ENCODE measurements at places on chromosomes 12 and 14.

DNA sequence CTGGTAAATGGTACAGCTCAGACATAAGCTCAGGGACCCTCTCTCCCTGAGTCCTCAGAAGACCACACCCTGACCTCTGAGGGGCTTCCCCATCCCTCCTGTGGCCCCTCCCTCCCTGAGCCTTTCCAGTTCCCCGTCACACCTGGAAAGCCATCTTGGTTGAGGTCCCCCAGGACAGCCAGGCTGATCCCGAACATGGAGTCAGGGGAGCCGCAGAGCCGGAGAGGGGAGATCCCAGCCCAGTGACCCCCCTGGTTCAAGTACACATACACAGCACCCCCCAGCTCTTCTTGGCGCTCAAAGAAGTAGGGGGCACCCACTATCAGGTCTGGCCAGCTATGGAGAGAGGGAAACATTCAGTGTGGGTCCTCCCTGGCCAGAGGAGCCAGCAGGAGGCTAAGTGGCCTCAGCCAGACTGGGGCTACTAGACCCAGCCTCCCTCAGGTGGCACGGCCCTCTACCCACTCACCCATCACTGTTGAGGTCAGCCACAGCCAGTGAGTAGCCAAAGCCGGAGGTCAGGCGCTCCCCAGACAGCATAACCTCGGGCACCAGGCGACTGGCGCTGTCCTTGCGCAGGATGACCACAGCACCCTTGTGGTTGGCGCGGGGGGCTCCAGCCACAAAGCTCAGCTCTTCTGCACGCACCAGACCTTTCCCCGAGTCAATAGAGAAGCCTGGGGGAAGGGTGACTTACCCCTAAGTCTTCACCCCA is 9.3 kb downstream of the ITGA7 start:
- no peak for DNase-seq

GRCh38 chr14:61253064-61253738 is 27.9 kb downstream of the TMEM30B start:
- no peak for DNase-seq

GRCh38 chr14:77260631-77261030 is 10.4 kb downstream of the NGB start:
- DNase-seq: no peak

DNA sequence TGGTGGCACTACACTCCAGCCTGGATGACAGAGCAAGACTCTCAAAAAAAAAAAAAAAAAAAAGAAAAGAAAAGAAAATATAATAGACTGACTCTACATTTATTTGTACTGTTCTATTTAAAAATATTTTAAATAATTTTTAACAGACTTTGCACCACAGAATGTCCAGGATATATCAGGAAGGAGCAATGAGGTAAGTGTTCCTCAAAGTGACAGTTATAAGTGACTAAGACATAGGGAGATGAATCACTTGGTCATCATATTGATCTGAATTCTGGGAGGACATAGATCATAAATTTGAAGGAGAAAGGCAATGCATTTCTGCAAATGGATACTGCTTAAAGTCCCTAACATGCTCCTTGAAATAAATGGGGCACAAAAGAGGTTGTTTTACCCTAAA is 221.5 kb downstream of the KCNC2 start:
- no peak for DNase-seq

- DNase-seq: no peak
Measured at GRCh38 chr12:65651060-65651459, 173.2 kb upstream of the HMGA2 start.

DNA sequence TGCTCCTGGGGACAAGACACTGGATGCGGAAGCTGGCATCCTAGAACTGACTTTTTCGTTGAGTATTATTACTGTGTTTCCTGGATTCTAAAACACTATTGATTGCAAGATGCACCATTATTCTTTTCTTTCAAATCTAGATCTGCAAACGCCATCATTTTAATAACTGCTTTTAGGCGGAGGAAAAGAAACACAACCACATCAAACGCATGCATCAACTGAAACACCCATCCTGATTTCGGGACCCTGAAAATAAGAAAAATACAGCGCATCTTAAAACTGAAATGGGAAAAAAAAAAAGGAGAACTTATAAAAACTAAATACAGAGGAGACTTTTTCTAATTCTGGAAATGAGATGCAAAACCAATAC is 103.7 kb upstream of the MAX start:
- no peak for DNase-seq

DNA sequence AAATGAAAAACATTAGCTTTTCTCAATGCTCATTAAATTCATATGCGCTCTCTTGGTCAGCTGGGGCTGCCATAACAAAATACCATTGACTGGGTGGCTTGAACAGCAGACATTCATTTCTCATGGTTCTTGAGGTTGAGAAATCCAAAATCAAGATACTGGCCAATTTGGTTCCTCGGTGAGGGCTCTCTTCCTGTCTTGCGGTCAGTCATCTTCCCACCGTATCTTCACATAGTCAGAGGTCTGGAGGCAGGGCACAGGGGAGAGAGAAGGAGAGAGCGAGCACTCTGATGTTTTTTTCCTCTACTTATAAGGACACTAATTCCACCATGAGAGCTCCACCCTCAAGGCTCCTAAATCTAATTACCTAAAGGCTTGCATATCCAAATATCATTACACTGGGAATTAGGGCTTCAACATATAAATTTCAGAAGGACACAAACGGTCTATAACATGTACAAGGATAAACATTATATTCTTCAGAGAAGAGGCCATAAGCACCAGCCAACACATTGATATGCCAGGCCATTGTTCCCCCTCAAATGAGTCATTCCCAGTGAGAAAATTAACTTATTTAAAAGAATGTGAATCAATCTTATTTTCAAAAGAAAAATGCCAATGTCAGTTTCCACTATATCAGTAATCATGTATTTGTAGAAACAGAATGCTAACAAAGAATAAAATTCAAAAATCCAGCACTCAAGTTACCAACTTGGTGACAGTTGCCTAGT is 152.2 kb downstream of the BTG1 start:
- DNase-seq: no peak

GRCh38 chr12:52535574-52535973 is 15.4 kb upstream of the KRT5 start:
- no peak for DNase-seq

GRCh38 chr14:102275866-102276265 is 29.1 kb downstream of the MOK start:
- no peak for DNase-seq

DNA sequence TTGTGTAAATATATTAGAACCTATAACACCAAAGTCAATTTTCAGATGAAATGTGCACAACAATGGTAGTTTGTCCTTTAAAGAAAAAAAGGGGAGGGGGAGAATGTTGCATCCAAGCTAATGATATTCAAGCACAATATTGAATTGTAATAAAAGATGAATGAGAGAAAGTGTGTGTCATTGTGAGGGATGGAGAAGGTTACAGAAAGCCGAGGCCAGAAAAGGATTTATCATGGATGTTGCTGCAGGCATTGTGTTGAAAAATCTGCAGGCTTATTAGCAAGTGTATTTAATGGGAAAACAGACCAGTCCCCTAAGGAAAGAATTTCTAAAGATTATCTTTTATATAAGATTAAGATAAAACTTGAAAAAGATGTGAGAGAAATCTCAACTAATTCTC is 186.5 kb downstream of the SPTSSA start:
- no peak for DNase-seq

GRCh38 chr14:56905282-56905681 is 95.0 kb upstream of the OTX2 start:
- no peak for DNase-seq

DNA sequence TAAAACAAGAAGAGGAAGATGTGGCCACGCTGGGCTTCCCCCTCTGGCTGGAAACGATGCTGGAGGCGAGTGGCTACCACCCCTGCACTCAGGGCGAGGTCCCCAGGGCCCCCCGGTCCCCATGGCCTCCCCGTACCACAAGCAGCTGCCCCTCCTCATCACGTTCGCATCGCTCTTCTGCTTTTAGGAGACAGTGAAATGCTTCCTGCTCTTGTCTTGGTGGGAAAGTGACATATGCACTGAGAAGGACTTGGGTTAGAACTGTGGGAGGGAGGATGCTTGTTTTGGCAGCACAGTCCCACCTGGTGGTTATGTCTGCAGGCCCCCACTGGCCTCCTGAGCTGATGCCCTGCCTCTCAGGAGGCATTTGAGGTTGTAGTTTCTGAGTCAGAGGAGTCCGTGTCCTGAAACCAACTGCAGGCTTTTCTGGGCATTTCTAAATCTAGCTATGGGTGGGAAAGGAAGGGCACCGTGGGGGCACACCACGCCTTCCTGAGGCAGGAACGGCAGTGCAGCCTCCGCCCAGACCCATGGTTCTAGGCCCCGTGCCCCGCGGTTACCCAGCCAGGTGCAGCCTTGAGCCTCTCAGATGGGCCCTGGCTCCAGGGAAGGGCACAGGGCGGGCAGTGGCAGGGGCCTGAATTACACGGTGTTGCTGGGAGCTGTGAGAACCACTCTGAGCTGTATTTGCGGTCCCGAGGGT is 139.3 kb downstream of the ADGRD1 start:
- DNase-seq: peak; percentile 78

DNA sequence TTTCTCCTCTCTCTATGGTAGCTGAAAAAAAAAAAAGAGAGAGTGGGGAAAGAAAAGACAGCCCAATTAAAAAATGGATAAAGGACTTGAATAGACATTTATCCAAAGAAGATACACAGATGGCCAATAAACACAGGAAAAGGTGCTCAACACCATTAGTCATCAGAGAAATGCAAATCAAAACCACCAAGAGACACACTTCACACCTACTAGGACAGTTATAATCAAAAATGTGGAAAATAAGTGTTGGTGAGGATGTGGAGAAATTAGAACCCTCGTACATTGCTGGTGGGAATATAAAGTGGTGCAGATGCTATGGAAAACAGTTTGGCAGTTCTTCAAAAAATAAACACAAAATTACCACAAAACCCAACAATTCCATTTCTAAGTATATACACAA is 172.4 kb upstream of the GRIN2B start:
- DNase-seq: no peak

- DNase-seq: peak; percentile 60
Measured at GRCh38 chr12:98399532-98399931, 115.9 kb upstream of the TMPO start.

DNA sequence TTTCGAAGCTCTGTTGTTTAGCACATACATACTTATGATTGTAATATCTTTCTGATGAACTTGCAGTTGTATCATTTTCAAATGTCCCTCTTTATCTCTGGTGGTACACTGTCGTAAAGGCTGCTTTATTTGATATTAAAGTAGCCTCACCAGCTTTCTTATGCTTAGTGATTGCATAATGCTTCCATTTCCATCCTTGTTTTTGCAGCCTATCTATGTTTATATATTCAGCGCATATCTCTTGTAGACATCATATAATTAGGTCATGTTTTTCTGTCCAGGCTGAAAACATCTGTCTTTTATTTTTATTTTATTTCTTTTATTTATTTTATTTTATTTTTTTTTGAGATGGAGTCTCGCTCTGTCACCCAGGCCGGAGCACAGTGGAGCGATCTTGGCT is 34.6 kb downstream of the ACAD10 start:
- DNase-seq: no peak

DNA sequence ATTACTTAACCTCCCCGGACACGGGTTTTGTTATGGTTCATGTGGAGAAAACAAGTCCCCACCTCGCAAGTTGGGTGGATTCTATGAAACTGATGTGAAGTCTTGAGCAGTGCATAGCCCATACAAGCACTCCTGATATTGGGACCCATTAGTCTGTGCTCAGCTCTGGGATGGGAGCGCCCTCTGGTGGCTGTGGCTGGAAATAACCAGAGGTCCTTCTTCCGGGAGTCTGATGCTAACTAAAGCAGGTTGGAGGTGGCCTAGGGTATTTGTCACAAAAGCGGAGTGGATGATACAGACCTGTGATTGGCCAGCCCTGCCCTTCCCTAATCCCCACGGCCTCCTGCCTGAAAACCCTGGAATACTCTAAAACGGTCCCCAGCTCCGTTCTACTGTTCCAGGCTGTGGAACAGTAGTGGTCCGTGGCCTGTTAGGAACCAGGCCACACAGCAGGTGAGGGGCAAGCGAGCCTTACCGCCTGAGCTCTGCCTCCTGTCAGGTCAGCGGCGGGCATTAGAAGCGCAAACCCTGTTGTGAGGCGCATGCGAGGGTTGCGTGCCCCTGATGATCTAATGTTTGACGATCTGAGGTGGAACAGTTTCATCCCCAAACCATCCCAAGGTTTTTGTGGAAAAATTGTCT is 6.4 kb downstream of the SLC48A1 start:
- DNase-seq: peak; percentile 90

DNA sequence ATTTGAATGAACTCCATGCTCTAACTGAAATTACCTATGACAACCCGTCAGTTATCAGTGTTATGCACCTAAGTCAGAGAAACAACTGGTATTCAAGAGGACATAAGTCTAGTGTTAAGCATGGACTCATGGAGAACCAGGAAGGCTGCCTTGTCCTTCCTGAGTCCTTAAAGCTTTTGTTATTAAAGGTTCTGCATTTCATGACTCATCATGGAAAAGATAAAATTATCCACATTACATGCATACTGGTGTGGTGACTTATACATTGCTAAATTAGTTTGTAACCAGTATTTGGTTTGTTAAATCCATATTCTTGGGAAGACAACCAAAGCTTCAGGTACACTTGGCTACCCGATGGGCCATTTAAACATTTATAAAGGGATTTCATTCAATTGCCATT is 6.5 kb upstream of the OR4E1 start:
- DNase-seq: no peak

DNA sequence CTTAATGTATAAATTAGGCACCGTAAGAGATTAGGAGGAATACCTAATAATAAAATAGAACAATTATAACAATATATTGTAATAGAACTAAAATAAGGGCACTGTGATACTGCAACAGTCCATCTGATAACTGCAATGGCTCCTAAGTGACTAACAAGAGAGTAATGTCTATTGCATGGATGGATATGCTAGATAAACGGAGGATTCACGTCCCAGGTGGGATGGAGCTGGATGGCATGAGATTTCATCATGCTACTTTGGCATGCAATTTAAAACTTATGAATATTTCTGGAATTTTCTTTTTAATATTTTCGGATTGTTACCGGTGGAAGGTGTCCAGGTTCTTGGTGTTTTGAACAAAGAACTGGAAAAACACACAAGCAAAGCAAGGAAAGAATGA is 2.2 kb upstream of the TMEM19 start:
- DNase-seq: no peak
